ENCODE measurements at places on chromosomes 1 and 21. TPM values are rescaled to one million over a fixed set of nuclear protein-coding genes. Genes with fewer than 3 reads are reported as not detected.

EPHB2 gene
- 11.8 TPM for polyA plus RNA-seq

DNALI1 gene
- polyA plus RNA-seq: 12.8 TPM

NECTIN4 gene
- not detected for polyA plus RNA-seq

DNA sequence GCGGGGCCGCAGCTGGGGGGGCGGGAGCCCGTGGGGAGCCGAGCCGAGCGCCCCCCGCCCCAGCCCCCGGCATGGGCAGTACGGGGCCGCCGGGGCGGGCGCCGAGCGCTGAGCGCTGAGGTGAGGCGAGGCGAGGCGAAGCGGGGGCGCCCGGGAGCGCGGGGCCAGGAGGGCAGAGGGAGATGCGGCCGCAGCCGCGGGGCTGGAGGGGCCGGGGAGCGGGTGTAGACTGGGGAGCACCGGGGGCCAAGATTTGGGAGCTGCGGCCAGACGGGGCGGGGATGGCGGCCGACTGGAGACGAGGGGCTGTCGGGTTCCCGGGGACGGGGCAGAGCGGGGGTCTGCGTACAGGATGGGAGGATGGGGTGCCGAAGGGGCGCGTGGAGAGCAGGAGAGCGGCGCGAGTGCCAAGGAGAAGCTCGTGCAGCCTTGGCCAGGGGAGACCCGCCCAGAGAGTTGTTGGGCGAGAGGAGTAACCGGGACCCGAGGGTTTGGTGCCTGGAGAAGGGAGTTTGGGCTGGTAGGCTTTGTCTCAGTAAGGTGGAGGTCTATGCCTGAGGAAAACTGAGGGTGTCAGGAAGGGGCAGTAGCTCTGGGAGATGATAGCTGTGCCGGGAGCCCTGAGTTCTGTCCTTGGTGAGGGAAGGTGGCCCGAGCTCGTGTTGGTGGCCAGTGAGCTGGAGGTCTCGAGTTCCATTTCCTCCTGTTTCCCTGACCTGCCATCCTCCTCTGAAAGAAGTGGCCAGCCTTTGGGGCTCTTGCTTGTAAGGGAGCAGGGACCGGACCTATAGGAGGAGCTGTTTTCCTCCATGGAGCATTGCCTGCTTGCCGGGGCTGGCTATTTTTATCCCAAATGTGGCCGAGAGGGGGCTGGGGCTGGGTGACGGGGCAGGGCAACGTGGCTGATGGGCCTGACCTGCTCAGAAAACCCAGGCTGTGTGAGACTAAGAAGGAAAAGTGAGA is 539 bp downstream of the ATP8B2 start:
- DNase-seq: peak; percentile 83

DNA sequence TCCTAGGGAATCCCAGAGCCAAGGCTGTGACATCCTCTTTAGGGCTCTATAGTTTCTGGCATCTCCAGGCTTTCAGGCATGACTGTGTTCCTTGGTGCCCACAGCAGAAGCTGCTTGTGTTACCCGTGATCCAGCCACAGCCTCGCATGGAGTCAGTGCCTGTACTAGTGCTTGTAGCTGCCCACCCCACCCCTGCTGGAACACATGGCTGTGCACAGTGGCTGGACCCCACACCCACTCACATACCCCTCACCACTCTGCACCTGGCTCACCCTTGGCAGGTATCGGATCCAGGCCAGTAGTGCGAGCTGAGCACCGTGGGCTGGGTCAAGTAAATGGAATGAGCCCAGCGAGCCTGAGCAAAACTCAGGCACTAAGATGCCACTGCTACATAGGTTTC is 934.7 kb upstream of the PRMT6 start:
- no peak for DNase-seq

DNA sequence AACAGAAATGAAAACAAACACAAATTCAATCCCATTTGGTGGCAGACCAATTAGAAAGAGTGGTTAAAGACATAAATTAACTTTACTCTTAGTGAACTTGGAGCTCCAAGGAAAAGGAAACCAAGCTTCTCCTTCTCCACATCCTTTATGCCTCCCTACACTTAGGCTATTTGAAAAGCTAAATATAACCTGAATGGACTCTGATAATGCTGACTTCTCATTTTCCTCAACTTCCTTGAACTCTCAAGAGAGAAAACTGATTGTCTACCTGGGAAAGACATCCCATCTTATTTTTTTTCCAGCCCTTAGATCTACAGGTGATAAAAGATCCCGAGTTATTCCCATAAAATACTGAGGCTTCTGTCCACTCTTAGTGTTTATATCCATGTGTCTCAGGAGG is 178.4 kb upstream of the SPAG17 start:
- no peak for DNase-seq

- DNase-seq: no peak
Observed at GRCh38 chr1:110584045-110584444, 22.1 kb downstream of the KCNA2 start.

DNA sequence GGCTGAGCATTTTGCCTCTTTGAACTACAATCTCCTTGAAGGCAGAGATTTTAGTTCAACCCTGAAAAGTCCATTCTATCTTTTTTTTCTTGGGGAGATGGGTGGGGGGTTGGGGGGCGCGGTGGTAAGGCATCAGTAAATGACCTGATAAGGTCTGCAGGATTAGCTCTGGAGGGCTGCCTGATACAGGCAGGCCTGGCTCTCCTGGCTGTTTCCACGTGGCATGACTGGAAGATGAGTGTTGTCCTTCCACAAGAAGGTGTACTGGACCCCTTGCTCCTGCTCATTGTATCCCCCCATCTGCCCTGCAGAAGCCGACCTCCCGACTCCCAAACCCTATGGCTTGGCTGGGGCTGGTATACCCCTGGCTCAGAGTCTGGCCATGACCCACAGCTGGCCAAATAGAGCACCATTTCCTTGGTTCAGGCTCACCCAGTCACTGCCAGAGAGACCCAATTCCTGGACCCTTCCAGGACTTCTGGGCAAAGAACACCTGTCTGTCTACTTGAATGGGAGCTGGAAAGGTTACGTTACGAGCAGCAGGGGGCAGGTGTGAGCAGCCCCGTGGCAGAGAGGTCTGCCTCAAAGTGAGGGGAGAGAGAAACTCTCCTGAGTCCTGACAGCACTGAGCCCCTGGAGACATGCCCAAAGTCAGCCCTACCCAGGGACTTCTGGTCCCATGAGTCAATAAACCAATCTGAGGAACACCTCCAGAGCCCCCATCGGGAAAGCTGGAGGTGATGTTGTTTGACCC is 17.0 kb downstream of the DHRS3 start:
- DNase-seq: no peak

DNA sequence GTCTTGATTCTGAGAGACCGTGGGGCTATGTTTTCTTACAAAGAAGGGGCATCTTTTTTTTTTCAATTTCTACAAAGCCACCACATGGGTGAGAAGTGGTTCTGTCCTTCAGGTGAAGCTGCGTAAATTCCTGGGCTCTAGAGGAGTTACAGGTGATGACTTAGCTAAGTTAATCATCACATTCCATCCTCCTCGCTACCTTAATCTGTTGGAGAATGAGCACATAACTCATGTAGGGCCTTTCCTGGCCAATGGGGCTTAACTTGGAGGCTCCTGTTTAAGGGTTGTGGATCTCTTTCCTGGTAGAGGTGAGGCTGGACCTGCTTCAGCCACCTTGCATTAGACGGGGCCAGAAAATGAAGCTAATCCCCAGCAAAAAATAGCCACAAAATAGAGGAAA is 19.9 kb downstream of the REG4 start:
- DNase-seq: no peak

GRCh38 chr1:178912597-178912996 is 41.7 kb upstream of the ANGPTL1 start:
- no peak for DNase-seq

DNA sequence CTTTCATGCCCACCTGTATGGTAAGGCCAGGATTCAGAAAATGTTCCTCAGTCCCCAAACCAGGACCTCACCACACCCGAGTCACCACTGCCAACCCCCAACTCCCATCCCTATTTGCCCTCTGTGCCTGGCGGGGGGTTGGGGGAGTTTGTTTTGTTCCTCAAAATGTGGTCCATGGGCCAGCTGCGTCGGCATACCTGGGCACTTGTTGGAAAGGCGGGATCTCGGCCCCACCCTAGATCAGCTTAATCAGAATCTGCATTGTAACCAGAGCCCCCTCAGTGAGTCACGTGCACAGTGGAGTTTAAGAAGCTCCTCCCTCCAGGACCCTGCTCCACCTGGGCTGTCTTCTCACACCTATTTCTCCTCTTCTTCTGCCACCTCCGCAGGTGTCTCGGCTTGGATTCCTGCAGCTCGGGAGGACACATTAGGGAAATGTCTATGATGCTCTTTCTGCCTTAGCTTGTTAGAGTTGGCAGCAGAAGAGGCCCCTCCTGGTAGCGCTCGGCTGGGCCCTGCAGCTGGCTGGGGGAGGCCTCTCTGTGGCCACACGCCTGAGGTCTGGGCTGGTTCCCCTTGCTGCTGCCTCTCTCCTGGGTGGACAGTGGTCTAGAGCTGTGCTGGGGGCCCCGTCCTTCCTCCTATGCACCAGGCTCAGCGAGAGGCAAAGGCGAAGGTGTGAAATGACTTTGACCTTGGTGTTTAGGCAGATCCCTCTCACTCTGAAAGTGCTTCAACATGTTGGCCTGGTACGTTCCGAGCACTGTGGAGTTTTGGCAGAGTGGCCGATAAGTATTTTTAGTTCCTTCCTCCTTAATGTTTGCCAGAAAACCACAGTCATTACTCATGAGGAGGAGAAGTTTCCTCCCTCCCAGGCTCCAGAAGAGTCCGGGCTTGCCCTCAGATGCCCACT is 41.8 kb upstream of the CAMTA1 start:
- DNase-seq: peak; percentile 75

- no peak for DNase-seq
Observed at GRCh38 chr1:18866314-18866713, 6.9 kb upstream of the TAS1R2 start.

- no peak for DNase-seq
Observed at GRCh38 chr21:40686526-40686925, 160.4 kb downstream of the DSCAM start.

GRCh38 chr21:33939226-33939625 is 23.6 kb upstream of the ATP5PO start:
- no peak for DNase-seq

DNA sequence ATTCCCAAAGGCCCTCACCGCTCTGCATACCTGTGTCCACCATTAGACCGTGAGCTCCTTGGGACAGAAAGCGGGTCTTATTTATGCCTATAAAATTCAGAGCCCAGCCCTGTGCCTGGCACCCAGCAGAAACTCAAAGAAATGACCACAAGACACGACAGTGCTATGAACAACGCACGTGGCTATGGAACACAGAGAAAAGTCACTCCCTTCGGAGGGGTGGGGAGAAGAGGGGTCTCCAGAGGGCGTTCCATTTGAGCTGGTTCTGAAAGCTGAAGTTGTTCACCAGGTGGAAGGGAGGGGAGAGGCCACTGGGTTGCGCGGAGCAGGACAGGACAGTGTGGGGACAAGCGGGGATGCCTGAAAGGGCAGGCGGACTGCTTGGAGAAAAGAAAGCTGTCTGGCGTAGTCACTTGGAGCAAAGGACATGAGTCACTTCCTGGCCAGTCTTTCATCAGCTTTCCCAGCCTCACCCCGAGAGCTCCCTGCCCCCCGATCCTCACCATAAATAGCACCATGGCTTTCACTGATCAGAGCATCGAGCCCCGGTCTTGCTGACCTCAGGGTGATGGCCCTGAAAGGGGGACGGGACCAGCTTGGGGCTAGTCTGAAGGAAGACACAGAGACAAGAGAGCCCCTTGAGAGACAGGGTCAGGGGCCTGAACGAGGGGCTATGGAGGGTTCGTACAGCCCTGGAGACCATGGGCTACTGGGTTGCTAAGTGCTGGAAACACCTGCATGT is 28.5 kb downstream of the ECE1 start:
- no peak for DNase-seq

DNA sequence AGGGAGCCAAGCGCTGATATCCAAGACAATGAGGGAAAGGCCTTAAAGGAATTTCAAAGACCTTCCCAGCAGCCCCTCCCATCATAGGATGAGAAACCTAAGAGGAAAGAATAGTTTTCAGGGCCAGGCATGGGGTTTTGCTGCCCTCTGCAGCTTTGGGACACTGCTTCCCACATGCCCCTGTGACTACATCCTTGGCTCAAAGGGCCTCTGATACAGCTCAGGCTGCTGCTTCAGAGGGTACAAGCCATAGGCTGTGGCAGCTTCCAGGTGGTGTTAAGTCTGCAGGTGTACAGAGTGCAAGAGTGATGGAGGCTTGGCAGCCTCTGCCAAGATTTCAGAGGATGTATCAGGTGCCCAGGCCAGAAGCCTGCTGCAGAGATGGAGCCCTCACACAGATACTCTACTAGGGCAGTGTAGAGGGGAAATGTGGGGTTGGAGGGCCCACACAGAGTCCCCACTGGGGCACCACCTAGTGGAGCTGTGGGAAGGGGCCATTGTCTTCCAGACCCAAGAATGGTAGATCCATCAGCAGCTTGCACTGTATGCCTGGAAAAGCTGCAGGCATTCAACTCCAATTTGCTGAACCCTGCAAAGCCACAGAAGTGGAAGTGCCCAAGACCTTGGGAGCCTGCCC is 125.8 kb downstream of the SLC45A1 start:
- DNase-seq: no peak

- DNase-seq: no peak
Observed at GRCh38 chr1:5920201-5920600, 72.0 kb downstream of the NPHP4 start.

- no peak for DNase-seq
Observed at GRCh38 chr21:31201144-31201543, 142.9 kb downstream of the TIAM1 start.

GRCh38 chr21:35359076-35359475 is 310.0 kb upstream of the RUNX1 start:
- no peak for DNase-seq
